ENCODE measurements at places on chromosomes 5 and 9.

GRCh38 chr9:10704720-10705119 is 91.9 kb upstream of the PTPRD start:
- no peaks in the 10 kb centered on the region for H3K27me3 ChIP-seq
- H3K4me3 ChIP-seq, result no peak overlapping the region
- H3K36me3 ChIP-seq, result no peaks in the 10 kb centered on the region
- no peak overlapping the region for H3K27ac ChIP-seq
- peak; percentile 73 for DNase-seq
- no peaks in the 10 kb centered on the region for H3K4me1 ChIP-seq

- no peak overlapping the region for H3K27ac ChIP-seq
- H3K36me3 ChIP-seq, result no peaks in the 10 kb centered on the region
- H3K4me1 ChIP-seq, result peaks cover 1% of the 10 kb centered on the region
- H3K4me3 ChIP-seq, result no peak overlapping the region
Observed at GRCh38 chr5:58851153-58851552, 268.3 kb downstream of the RAB3C start.

DNA sequence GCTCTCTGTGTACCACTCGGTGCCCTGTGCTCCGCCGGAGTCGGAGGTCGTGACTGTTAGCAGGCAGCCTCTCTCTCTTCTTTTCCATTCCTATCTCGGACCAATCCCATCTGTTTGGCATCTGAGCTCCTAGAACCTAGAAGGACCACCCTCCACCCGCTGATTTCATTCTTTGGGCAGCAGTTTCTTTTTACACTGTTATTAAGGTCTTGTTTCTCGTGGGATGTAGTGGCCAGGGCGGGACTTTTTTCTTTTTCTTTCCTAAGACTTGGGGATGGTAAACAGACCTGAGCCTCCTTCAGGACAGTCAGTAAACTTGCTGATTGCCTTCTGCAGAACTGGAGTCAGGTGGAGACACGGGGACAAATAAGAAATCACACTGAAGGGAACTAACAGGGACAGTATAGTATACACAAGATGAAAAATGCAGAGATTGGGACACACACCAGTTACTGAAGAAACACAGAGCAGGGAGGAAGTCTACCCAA is 500 bp downstream of the URM1 start:
- no peak for DNase-seq
- no peaks in the 10 kb centered on the region for H3K27me3 ChIP-seq
- peak overlapping the region; percentile 93 for H3K27ac ChIP-seq
- peaks cover 7% of the 10 kb centered on the region for H3K4me1 ChIP-seq

GRCh38 chr5:83097689-83098231 is 20.4 kb downstream of the XRCC4 start:
- H3K4me1 ChIP-seq, result peaks cover 7% of the 10 kb centered on the region
- H3K27me3 ChIP-seq, result no peaks in the 10 kb centered on the region
- no peak overlapping the region for H3K27ac ChIP-seq
- no peak overlapping the region for H3K4me3 ChIP-seq

DNA sequence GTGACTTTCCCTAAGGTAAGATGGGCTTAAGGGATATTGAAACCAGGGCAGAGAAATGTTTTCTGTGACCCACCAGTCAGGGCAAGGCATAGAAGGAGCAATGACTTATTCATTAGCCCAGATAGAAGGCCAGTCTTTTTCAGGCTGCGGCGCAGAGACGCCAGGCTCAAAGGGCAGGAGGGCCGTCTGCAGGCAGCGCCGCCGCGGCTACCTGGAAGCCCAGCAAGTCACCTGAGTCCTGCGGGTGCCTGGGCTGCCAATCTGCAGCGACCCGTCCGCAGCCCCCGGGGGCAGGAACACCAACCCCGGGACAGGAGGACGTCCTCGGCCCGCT is 322 bp upstream of the SH3GL2 start:
- no peak overlapping the region for H3K27ac ChIP-seq
- DNase-seq, result no peak
- H3K36me3 ChIP-seq, result no peaks in the 10 kb centered on the region
- peaks cover 80% of the 10 kb centered on the region for H3K27me3 ChIP-seq

- H3K27ac ChIP-seq, result no peak overlapping the region
- H3K36me3 ChIP-seq, result peaks cover 11% of the 10 kb centered on the region
- DNase-seq, result peak; percentile 78
- no peak overlapping the region for H3K4me3 ChIP-seq
Observed at GRCh38 chr5:132821791-132822190, 8.7 kb downstream of the SHROOM1 start.

- no peaks in the 10 kb centered on the region for H3K4me1 ChIP-seq
- no peak overlapping the region for H3K4me3 ChIP-seq
- H3K36me3 ChIP-seq, result no peaks in the 10 kb centered on the region
- H3K27me3 ChIP-seq, result no peaks in the 10 kb centered on the region
- no peak overlapping the region for H3K27ac ChIP-seq
Observed at GRCh38 chr5:13658152-13658551, 286.3 kb downstream of the DNAH5 start.

- H3K27ac ChIP-seq, result no peak overlapping the region
- DNase-seq, result no peak
- no peaks in the 10 kb centered on the region for H3K4me1 ChIP-seq
- no peaks in the 10 kb centered on the region for H3K36me3 ChIP-seq
- H3K27me3 ChIP-seq, result no peaks in the 10 kb centered on the region
- H3K4me3 ChIP-seq, result no peak overlapping the region
Observed at GRCh38 chr9:406886-407654, 192.4 kb downstream of the DOCK8 start.

DNA sequence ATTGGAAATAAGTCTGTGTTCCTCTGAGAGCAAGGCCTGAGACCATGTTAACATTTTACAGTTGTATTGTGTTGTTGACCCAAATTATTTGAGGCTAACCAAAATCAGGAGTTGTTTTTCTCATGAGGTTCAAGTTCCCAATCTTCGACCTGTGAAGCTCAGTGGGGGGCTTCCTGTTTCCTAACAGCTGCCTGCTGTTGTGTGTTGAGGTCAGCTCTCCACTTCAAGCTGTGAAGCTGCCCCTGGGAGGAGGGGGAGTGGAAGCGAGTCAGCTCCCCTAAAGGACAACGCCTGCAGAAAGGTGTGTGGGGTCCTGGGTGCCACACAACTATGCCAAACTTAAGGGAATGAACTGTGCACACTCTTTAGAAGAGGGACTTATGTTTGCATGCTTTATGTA is 295.5 kb downstream of the IRX1 start:
- no peak overlapping the region for H3K27ac ChIP-seq
- H3K4me1 ChIP-seq, result no peaks in the 10 kb centered on the region
- H3K4me3 ChIP-seq, result no peak overlapping the region
- no peaks in the 10 kb centered on the region for H3K27me3 ChIP-seq
- no peaks in the 10 kb centered on the region for H3K36me3 ChIP-seq

DNA sequence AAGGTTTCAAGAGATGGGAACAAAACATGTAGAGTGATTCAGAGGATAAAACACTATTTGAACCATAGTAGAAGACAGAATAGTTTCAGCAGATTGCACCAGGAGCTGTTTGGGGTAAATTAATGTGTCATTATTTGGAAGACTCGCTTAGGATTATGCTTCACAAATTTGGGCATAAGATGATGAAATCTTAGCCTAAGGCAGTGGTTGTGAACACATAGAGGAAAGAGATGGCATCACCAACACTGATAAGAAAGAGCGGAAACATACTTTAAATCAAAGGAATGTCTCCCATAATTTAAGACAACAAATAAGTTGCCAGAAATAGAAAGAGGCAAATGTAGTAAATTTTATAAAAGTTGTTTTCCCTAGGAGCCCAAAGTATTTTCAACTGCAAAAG is 66.1 kb upstream of the TBCA start:
- no peaks in the 10 kb centered on the region for H3K27me3 ChIP-seq
- no peak for DNase-seq
- no peak overlapping the region for H3K4me3 ChIP-seq
- H3K27ac ChIP-seq, result no peak overlapping the region

GRCh38 chr9:73548201-73548600 is 396.5 kb downstream of the ANXA1 start:
- peak; percentile 43 for DNase-seq
- H3K36me3 ChIP-seq, result no peaks in the 10 kb centered on the region
- no peaks in the 10 kb centered on the region for H3K4me1 ChIP-seq
- no peaks in the 10 kb centered on the region for H3K27me3 ChIP-seq

- H3K27me3 ChIP-seq, result no peaks in the 10 kb centered on the region
- H3K4me3 ChIP-seq, result no peak overlapping the region
- no peak overlapping the region for H3K27ac ChIP-seq
- no peak for DNase-seq
Observed at GRCh38 chr5:124317451-124317850, 429.0 kb downstream of the ZNF608 start.

DNA sequence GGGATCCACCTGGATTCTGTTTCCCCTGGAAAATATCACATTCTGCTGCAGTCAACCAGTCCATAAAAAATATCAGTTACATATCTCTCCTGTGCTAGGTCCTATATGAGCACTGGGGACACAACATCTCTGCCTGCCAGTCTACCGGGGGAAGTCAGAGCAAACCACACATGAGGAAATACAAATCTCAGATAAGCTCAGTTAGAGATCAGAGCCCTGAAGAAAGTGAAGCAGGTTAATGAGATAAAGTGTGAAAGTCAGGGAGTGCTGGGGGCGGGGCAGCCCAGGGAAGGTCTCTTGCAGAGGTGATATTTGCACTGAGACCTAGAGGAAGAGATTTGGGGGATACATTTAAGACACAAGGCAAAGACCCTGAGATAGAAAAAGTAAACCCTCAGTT is 67.8 kb upstream of the SLC1A1 start:
- H3K36me3 ChIP-seq, result no peaks in the 10 kb centered on the region
- no peak for DNase-seq
- no peaks in the 10 kb centered on the region for H3K27me3 ChIP-seq
- H3K4me1 ChIP-seq, result peaks cover 2% of the 10 kb centered on the region
- no peak overlapping the region for H3K4me3 ChIP-seq

- no peaks in the 10 kb centered on the region for H3K36me3 ChIP-seq
- H3K27ac ChIP-seq, result no peak overlapping the region
- no peak overlapping the region for H3K4me3 ChIP-seq
- H3K27me3 ChIP-seq, result no peaks in the 10 kb centered on the region
Observed at GRCh38 chr9:123488722-123489321, 132.8 kb downstream of the CRB2 start.

DNA sequence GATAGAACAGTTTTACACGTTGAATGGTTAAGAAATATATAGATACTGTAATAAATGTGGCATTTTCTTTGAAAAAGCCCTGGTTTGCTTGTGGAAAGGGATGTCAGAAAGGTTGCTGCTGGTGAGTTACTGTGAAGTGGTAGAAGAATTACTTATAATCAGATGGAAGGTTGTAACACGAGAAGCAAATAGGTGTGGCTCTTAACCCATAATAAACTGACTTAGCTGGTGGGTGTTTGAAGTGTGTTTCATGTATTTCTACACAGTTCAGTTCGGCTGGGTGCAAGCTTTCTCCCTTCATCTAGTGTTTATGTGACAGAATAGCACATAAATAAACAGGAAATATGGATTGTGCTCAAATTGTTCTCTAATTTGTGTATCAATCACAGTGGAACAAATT is 5.5 kb downstream of the CNOT6 start:
- no peak overlapping the region for H3K27ac ChIP-seq
- H3K4me3 ChIP-seq, result no peak overlapping the region
- no peak for DNase-seq
- peaks cover 6% of the 10 kb centered on the region for H3K4me1 ChIP-seq
- peaks cover 16% of the 10 kb centered on the region for H3K36me3 ChIP-seq
- H3K27me3 ChIP-seq, result no peaks in the 10 kb centered on the region

- no peak overlapping the region for H3K27ac ChIP-seq
- no peaks in the 10 kb centered on the region for H3K36me3 ChIP-seq
- H3K27me3 ChIP-seq, result no peaks in the 10 kb centered on the region
- no peak for DNase-seq
- no peak overlapping the region for H3K4me3 ChIP-seq
Observed at GRCh38 chr5:6872441-6873160, 159.4 kb downstream of the TENT4A start.

DNA sequence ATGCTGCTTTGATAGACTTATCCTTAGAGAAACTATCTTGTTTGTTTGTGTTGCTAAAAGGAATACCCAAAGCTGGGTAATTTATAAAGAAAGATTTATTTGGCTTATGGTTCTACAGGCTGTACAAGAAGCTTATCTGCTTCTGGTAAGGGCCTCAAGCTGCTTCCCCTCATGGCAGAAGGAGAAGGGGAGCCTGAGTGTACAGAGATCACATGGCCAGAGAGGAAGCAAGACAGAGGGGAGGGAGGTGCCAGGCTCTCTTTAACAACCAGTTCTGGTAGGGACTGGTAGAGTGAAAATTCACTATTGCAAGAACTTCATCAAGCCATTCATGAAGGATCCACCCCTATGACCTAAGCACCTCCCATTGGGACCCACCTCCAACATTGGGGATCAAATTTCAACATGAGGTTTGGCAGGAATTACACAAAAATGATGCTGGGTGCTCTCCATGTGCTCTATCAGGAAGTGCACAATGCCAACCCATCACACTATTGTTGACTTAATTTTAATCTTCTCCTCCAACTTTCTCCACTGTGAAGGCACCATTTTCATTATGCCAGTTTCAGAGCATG is 115.1 kb upstream of the SHB start:
- peaks cover 10% of the 10 kb centered on the region for H3K4me1 ChIP-seq
- no peak overlapping the region for H3K4me3 ChIP-seq
- no peaks in the 10 kb centered on the region for H3K36me3 ChIP-seq
- no peak overlapping the region for H3K27ac ChIP-seq

- H3K36me3 ChIP-seq, result no peaks in the 10 kb centered on the region
- no peak overlapping the region for H3K4me3 ChIP-seq
- no peak overlapping the region for H3K27ac ChIP-seq
Observed at GRCh38 chr5:107277485-107278125, 393.1 kb downstream of the EFNA5 start.

DNA sequence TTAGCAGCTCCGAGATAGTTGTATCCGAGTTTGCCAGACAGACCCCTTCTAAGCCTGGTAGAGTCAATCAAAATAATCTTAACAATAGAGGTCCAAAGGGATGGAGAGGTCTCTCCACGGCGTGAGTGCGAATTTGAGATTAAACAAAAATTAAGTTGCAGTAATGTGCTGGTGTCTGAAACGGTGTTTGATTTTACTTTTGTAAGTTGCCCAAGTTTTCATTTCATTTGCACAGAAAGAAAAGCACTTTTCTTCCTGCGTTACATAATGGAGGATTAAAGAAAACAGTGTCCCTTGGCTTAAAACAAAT is 1.2 kb downstream of the IRX1 start:
- H3K4me1 ChIP-seq, result peaks cover 9% of the 10 kb centered on the region
- H3K27me3 ChIP-seq, result peaks cover 91% of the 10 kb centered on the region
- no peak overlapping the region for H3K4me3 ChIP-seq
- no peaks in the 10 kb centered on the region for H3K36me3 ChIP-seq

DNA sequence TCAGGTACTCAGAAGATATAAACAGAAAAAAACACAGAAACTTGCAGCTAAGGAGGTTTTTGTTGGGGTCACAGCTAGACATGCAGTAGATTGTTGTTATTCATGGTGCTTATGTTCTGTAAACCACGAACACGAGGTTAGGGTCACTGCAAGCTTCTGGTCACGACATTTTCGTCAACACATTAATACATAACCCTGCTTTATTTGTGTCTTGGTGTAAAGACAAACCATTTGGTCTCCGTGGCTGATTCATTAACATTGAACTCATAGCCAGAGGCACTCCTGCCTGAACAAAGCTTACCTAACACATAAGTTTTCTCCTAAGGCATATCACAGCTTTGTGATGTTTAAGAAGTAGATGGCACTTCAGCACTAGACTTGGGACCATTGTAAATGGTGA is 16.9 kb downstream of the TEK start:
- no peaks in the 10 kb centered on the region for H3K36me3 ChIP-seq
- H3K4me1 ChIP-seq, result peaks cover 3% of the 10 kb centered on the region
- H3K27me3 ChIP-seq, result peaks cover 11% of the 10 kb centered on the region

Data from mesenchymal stem cell (in vitro differentiated cells and primary cell).